GM12891 (cell line): ENCODE measurements at places on chromosomes 12 and 14.

DNA sequence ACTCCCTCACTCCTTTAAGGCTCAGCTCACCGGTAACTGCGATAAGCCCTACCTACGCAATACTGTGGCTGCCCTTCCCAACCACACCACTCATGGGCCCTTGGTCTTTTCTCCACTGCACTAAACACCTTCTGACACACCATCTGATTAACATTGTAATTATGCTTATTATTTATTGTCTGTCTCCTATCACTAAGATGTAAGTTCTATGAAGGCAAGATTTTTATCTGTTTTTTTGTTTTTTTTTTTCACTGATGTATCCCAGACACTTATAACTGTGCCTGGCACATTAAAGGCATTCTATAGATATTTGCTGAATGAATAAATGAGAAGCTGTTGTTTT lies 34.2 kb upstream of the PYGL start:
- DNase-seq: no peak

GRCh38 chr12:44465139-44465538 lies 411.0 kb downstream of the NELL2 start:
- DNase-seq: no peak

GRCh38 chr12:29071099-29071498 lies 78.0 kb upstream of the FAR2 start:
- no peak for DNase-seq

DNA sequence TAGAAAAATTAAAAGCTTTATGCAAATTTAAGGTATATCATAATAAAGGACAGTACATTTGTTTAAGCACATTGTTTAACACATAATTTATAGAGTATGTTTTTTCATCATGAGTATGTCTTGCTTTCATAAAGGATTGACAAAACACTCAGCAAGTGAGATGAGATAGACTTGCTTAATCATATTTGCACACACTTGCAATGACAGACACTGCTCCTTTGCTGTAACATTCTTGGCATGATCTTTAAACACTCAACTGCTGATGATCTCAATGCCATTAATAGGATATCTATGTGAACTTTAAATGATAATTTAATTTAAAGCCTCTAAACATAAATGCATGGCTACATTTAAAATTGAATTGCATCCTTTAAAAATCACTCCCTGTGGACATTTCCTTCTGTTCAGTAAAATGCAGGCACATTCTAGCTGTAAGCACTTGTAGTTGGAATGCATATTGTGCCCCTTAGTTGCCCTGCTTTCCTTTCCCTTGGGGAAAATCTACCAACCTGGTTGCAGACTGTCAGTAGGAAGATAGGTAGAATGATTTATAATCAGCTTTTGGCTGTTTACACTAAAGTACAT lies 979.0 kb downstream of the TMTC2 start:
- no peak for DNase-seq

GRCh38 chr14:64997108-64997794 lies 10.6 kb downstream of the FNTB start:
- DNase-seq: no peak

DNA sequence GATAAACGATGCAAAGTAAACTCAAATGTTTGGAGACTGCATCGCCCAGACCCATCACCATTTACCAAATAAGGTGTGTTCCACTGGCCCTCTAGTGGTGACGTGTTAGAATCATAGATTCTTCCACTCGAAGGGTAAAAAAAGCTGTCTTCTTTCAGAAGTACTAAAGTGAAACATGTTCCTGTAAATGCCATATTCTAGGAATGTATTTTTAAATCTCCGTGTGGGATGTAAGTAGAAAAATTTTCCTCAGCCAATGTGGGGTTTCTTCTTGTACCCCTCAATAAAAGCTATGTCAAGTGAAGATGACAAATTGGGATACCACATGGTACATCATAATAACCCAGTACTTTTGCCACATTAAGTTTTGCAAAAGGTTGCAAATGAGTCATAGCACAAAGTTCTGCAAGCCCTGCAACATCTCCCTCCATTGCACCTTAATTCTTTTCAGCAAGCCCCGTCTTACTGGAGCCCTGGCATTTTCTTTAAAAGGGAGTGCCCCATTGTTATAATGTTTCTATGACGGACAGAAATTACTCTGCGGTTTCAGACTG lies 100.8 kb downstream of the CCER1 start:
- no peak for DNase-seq

- DNase-seq: no peak
Measured at GRCh38 chr12:113958108-113958507, 8.0 kb downstream of the RBM19 start.

DNA sequence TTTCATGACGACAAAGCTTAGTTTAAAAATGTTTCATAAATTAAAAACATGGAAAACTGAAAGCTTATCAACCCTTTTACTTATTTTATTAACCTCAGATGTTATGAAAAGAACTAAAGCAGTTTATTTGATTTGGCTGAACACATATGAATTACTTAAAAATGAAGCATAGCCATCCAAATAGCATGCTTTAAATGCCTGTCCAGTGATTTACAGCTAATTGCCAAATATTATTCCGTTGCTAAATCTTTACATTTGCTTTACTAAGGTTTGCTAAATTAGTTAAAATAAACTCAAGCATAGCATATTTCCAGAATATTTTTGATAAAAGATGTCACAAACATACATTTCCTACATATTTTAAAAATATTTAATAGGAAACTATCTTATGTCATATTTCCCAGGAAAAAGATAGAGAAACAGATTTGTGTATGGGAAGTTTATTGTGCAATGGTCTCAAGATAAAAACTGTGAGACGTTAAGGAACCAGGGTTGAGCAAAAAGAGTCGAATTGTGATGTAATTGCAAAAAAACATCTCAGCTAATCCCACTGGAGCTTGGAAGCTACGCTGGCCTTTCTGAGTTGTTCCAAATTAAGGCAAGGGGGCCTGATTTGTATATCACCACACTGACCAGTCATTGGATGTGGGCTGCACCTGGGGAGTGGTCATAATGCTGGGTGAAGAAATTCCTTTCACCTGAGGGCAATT lies 25.8 kb downstream of the GPR135 start:
- DNase-seq: no peak

DNA sequence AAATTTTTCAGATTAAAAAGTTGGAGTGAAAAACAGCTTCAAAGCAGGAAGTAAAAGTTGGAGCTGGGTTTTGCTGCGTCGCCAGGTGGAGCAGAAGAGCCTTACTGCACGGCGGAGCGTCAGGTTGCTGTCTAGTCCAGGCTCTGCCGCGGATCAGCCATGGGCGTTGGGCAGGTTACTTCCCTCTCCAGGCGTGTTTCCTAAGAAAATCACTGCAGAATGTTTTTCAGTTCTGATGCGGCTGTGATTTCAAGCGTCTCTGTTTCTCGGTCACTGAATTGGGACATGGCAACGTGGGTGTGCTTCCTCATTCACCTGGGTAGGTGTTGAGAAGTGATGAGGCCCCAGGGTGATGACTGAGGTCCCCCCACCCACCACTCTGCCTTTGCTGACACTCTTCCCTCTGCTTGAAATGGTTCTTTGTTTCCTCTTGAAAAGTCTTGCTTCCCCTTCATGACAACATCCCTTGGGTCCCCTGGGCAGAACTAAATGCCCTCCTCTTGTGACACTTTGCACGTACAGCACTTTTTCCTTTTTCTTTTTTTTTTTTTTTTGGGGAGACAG lies 7.6 kb downstream of the EVL start:
- no peak for DNase-seq

- no peak for DNase-seq
Measured at GRCh38 chr14:89241934-89242651, 174.9 kb downstream of the FOXN3 start.

GRCh38 chr12:49054524-49054923 lies 6.1 kb downstream of the KMT2D start:
- no peak for DNase-seq

DNA sequence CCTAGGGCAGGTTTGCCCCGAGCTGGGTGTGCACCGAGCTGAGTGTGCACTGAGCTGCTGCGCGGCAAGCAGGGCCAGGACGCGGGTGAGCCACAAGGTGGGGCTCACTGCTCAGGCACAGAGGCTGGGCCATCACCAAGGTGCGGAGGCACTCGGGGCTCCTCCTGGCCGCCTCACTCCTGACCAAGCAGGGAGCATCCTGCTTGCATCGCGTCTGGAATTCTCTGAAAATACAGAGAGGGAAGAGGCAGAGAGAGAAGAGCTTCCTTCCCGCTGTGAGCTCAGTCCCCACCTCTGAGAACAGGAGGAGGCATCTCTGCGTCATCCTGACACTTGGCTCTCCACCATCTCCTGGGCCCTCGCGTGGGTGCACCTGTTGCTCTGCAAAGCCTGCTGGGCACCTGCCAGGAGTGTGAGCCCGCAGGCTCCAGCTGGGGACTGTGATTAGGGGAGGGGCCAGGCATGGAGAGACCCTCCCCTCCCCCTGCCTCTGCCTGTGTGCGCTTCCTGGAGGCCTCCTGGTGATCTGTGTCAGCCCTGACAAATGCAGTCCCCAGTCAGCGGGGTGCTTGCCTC lies 116.3 kb downstream of the GLT1D1 start:
- peak; percentile 82 for DNase-seq

GRCh38 chr12:79155683-79156082 lies 291.1 kb downstream of the SYT1 start:
- no peak for DNase-seq

GRCh38 chr14:78445275-78445674 lies 275.1 kb downstream of the NRXN3 start:
- DNase-seq: no peak

DNA sequence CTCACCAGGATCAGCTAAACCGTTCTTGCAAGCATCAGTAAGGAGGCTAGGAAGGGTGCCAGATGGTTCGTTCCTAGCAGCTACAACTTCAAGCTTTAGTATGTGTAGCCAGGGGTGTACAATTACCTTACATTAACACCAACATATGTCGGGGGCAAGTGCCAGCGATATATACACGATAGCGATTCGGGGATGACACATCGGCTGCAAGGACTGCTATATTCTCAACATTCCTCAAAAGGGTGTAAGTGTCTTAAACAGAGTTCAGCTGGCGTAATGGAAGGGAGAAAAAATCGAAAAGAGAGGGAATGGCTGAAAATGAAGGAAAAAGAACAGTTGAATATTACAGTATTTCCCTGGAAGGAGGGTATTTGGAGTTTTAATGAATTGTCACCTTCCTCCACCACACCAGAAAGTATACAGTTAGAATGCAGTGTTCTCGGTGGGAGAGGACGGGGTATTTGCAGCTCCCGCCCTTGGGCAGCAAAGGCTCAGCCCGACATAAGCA lies 545 bp downstream of the LIMA1 start:
- no peak for DNase-seq

- DNase-seq: no peak
Measured at GRCh38 chr12:53754633-53755264, 3.0 kb upstream of the CISTR start.

DNA sequence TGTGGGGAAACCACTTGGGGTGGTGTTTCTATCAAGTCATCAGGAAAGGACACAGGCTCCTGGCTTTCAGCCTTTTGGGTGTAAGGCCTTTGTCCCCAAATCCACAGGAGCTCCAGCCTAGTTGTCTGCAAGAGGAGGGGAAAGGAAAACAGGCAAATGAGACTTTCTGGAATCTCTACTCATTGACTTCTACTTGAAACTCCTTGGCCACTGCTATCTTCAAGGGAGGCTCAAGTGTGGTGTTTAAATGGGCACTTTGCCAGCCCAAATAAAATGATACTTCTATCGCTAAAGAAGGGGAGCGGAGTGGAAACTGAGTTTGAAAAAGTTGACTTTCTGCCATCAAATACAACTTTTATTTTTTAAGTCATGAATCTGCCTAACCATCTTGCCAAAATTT lies 445.9 kb upstream of the RGS6 start:
- no peak for DNase-seq

DNA sequence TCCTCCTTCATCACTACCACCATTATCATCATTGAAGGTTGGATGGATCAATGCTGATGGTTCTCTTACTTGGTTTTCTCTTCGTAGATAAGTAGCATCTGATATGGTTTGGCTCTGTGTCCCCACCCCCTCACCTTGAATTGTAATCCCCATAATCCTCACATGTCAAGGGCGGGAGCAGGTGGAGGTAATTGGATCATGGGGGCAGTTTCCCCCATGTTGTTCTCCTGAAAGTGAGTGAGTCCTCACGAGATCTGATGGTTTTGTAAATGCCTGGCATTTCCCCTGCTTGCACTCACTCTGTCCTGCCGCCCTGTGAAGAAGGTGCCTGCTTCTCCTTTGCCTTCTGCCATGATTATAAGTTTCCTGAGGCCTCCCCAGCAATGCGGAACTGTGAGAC lies 172.4 kb upstream of the PWP1 start:
- DNase-seq: no peak

GRCh38 chr12:57334219-57334618 lies 83.2 kb upstream of the STAC3 start:
- no peak for DNase-seq

GRCh38 chr12:97093187-97093683 lies 186.2 kb downstream of the NEDD1 start:
- no peak for DNase-seq

GRCh38 chr12:24517000-24517399 lies 431.9 kb downstream of the BCAT1 start:
- no peak for DNase-seq

DNA sequence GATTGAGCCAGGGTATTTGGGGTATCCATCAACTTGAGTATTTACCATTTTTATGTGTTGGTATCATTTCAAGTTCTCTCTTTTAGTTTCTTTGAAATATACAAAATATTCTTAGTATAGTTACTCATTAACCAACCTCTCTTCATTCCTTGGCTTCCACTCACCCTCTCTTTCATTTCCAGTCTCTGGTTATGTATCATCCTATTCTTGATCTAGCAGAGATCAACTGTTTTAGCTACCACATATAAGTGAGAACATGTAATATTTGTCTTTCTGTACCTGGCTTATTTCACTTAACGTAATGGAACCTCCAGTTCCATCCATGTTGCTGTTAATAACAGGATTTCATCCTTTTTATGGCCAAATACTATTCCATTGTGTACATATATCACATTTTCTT lies 86.9 kb downstream of the DACT1 start:
- no peak for DNase-seq

- no peak for DNase-seq
Measured at GRCh38 chr14:58238252-58239243, 6.1 kb upstream of the PSMA3 start.

GRCh38 chr12:24742378-24742777 lies 206.5 kb downstream of the BCAT1 start:
- peak; percentile 25 for DNase-seq

DNA sequence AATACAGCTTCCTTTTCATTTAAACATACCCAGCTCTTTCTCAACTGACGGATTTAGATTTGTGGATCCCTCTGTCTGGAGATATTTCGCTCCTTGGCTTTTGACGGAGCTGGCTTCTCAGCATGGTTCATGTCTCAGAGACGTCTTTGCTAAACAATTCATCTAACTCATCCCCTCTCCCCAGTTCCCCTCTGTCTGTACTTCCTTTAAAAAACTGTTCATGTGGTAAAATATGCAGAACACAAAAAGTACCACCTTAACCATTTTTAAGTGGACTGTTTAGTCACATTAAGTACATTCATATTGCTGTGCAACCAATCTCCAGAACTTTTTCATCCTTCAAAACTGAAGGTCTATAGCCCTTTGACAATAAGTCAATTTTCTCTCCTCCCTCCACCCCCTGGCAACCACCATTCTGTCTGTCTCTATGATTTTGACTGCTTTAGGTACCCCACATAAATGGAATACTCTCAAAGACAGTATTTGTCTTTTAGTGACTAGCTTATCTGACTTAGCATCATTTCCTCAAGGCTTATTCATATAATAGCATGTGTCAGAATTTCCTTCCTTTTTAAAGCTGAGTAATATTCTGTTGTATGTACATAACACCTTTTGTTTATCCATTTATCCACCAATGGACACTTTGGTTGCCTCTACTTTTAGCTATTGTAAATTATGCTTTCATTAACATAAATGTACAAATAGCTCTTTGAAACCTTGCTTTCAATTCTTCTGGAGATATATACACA lies 399.8 kb upstream of the SOX5 start:
- DNase-seq: no peak
